ENCODE measurements at places on chromosomes 6 and 20. TPM values are rescaled to one million over a fixed set of nuclear protein-coding genes. Genes with fewer than 3 reads are reported as not detected.

DNA sequence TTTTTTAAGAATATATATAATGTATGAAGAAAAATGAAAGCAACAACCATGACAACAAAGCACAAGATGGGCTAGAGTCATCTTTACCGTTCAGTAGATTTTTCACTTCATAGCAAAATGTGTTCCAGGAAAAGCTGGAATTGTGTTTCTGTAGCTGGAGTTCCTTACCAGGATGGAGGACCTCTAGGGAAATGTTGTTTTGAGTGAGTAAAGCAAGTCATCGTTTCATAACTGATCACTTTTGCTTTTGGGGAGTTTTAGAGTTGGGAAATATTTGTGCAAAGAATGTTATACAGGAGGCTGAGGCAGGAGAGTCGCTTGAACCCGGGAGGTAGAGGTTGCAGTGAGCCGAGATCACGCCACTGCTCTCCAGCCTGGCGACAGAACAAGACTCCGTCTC is 151.6 kb downstream of the SASH1 start:
- H3K36me3 ChIP-seq: no peaks in the 10 kb centered on the region
- no peaks in the 10 kb centered on the region for H3K4me1 ChIP-seq
- no peaks in the 10 kb centered on the region for H3K27me3 ChIP-seq
- no peak for DNase-seq
- no peak overlapping the region for H3K27ac ChIP-seq

The LPA gene
- total RNA-seq: not detected

The STX11 gene
- total RNA-seq: not detected

DNA sequence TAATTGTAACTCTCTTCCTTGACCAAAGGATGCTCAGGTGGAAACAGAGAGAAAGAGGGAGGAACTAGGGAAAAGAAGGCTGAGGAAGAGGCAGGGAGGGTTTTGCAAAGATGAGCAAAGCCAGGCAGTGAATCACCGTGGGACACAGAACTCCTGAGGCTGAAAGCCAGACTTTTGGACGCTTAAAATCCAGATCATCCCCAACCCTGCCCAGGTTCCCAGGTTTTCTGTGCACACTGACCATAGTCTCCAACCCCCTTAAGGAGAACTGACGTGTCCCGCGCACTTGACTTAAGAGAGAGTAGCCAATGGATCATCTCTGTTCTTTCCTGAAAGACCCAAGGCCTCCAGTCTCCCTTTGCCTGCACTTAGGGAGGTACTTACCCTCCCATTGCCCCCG is 75.3 kb downstream of the LRFN2 start:
- H3K27me3 ChIP-seq: no peaks in the 10 kb centered on the region
- H3K4me3 ChIP-seq: no peak overlapping the region
- DNase-seq: no peak
- H3K27ac ChIP-seq: no peak overlapping the region
- H3K36me3 ChIP-seq: no peaks in the 10 kb centered on the region
- H3K4me1 ChIP-seq: no peaks in the 10 kb centered on the region

GRCh38 chr6:150076196-150076893 is 7.4 kb upstream of the ULBP3 start:
- no peak overlapping the region for H3K27ac ChIP-seq
- H3K27me3 ChIP-seq: no peaks in the 10 kb centered on the region
- DNase-seq: no peak
- no peaks in the 10 kb centered on the region for H3K36me3 ChIP-seq

The PAK5 gene
- total RNA-seq: under 0.01 TPM

The DOP1A gene
- 21.6 TPM for total RNA-seq

GRCh38 chr6:79878142-79878748 is 69.1 kb downstream of the ELOVL4 start:
- H3K27me3 ChIP-seq: no peaks in the 10 kb centered on the region
- H3K36me3 ChIP-seq: no peaks in the 10 kb centered on the region
- H3K27ac ChIP-seq: no peak overlapping the region

Data from stomach (tissue), 19 donors.